ENCODE measurements at places on chromosomes 1 and 21.

DNA sequence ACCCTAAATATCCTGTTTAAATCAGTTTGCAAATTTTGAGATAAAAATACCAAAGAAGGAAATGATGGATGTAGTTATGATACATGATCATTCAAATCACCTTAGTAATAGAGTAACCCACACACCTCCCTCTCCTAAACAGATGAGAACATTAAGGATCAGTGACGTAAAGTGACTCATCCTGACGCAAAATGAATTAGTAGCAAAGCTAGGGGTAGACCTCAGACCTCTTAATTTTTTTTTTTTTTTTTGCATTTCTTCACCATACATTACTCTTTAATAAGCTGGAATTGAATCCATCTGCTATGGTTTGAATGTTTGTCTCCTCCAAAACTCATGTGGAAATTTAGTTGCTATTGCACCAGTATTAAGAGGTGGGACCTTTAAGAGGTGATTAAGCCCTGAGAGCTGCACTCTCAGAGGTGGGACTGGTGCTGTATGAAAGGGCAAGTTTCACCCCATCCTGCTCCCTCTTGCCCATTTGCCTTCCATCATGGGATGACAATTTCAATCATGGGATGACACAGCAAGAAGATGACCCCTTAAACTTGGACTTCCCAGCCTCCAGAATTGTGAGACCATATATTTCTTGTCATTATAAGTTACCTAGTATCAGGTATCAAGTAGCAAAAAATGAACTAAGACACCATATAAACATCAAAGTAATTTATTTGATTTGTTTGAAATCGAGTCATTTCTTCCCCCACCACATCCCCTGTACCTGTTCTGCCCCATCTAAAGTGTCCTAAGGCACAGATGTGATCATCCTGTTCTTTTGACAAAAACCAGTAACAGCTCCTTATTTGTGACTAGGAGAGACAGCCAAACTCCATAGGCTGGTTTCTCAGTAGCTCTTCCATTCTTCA, 114.6 kb upstream of the DUSP10 start:
- DNase-seq = no peak

GRCh38 chr1:96073100-96073499, 648.5 kb upstream of the PTBP2 start:
- no peak for DNase-seq

DNA sequence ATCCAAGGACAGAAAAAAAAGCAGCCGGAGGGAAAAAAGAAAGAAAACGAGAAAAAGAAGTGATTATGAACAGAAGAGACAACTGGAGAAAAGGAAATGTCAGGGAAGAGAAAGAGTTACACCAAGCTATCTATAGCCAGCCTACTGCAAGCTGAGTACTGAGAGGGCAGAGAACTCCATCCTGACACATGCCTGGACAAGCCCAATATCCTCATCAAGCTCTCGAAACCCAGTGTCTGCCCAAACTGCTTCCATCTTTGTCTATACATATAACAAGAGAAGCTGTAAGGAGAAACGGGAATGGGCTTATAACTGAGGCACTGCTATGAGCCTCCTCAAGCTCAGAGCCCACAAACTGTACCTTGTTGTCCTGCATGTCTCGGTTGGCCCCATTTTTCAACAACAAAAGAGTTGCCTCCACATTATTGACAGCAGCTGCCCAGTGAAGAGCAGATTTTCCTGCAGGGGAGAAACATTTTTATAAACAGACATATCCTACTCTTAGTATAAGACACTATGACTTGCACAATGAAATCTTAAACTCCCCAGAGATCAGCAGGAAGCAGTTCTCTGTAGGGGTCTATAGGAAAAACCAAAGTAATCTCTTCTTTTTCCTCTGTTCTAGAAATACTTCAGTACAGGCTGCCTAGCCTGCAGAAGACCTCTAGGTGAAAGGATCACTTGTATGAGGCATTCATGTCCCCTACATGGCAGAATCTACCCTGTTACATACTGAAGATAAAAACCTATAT, 21.2 kb upstream of the ADAM30 start:
- no peak for DNase-seq

- DNase-seq = peak; percentile 16
These were observed 28.2 kb downstream of the SLC30A10 start for GRCh38 chr1:219900201-219900600.

- no peak for DNase-seq
These were observed 10.8 kb upstream of the OSBPL9 start for GRCh38 chr1:51605961-51606723.

DNA sequence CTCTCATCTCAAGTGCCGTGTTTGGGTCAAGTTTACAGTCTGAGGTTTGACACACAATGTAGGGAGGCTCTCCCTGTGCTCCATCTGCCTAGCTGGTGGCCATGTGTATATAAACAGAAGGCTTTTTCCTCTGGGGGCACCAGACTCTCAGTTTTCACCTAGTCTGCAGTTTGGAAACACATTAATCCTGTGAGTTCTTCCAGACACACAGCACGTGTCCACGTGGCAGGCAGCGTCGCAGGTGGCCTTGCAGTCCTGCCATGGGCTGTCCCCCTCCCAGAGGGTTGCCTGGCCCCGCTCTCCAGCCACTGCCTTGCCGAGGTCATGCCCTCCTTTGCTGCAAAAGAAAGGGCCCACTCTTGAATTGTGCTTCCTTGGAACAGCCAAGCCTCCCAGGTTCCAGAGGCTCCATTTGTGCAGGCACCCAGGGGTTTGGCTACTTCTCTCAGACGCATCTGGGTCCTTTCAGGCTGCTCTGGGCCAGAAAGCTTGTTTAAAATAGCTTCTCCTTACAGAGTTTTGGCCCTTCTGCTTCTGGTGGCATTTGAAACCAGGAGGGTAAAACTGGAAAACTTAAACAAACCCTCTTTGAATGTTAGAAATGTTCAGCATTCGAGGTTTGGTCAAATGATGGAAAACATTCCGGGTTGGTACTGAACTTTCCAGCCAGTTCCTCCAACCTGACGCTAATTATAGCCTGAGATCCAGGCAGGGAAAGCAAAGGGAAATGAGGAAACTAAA, 4.4 kb upstream of the RUNX1 start:
- DNase-seq = no peak

GRCh38 chr1:9062846-9063245, 6.6 kb downstream of the SLC2A5 start:
- DNase-seq = no peak

DNA sequence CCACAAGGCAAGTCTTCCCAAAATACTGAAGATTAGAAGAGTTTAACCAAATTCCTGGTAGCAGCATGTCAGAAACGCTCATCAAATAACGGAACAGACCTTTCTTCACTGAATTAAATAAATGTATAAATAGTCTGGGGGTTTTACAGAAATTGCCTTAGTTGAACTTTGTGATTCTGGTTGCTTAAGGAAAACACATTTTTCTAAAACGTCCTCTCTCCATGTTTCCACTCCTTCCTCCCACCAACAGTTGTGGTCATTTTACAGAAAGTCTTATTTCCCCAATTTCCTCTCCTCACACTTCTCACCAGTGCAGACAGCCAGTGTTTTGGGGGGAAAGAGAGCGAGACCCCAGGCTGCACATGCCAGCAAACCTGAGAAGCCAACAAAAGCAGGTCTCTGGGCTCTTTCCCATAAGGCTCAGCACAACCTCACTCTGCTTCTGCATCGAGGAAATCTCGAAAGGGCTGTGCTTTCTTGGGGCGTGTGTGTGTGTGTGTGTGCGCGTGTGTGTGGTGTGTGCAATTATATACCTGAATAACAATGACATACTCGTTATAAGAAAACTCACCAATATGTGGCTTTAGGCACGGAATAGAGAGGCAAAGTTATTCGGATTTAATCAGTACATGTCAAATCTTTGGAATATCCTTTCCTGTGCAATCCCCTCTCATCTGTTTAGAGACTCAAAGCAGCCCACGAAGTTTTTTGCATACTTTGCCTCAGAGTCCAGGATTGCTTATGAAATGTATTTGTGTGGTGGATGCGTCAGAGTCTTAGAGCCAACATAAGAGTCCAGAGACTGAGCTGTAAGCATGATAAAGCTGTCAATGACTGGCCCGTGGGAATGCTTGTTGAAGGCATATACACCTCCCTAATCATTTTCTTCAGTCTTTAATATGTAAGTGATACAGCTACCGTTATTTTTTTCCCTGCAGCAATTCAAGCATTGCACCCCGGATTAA, 2.0 kb downstream of the KCNJ15 start:
- no peak for DNase-seq

- DNase-seq = no peak
These were observed 21.3 kb downstream of the AIDA start for GRCh38 chr1:222691016-222691415.

DNA sequence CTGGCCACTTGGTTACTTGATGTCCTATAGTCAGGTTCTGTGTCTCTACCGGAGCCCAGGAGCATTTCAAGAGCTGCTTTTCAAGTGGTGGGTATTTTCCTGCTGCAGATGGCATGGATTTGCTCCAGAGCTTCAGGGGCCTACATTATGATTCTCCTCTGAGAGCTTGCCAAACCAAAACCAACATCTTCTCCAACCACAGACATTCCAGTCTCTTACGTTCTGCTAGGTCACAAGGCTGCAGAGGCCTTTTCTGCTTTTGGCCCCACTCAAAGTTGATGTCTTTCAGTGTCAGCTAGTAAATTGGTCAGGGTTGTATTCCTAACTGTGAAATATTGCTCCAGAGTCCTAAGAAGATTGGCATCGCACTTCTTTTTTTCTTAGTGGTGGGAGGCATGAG, 14.7 kb upstream of the AQP10 start:
- DNase-seq = no peak

GRCh38 chr1:154495496-154496273, 6.3 kb upstream of the TDRD10 start:
- peak; percentile 64 for DNase-seq

DNA sequence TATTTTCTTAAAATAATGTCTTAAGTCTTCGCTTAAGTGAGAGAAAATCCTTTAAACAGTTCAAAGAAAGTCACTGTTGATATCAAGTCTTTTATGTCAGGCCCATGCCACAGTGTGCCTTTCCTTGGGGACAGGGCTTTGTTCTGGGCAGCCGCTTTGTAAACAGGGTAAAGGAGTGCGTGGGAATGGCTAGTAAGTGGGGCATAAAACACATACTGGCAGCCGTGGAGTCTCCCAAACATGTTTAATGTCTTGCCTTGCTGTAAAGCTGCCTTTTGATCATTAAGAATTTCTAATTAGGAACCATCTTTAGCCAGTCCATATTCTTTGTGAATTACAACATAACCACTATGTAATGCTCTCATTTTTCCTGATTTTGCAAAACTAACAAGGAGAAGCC, 99.7 kb downstream of the PHTF1 start:
- no peak for DNase-seq

- DNase-seq = peak; percentile 35
These were observed 54.1 kb upstream of the MUTYH start for GRCh38 chr1:45394342-45394741.

GRCh38 chr1:171646249-171646560, 6.3 kb downstream of the MYOC start:
- DNase-seq = no peak

GRCh38 chr1:228933753-228934152, 198.5 kb downstream of the RHOU start:
- DNase-seq = no peak

DNA sequence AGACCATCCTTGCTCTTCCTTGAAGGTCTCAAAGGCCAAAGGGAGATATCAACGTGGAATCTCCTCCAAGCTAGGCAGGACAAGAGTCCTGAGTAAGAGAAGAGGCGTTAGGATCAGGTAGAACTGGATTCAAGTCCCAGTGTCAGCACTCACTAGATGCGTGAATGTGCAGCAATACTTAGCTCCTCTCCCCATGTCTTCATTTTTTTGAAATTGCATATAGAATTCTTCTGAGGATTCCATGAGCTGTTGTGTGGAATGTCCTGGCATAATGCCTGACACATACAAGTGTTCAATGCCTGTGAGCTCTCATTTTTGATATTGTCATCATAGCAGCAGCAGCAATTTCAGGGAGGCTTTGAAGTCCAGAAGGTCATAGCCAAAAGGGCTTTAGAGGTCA, 333.2 kb downstream of the KCNH1 start:
- no peak for DNase-seq

DNA sequence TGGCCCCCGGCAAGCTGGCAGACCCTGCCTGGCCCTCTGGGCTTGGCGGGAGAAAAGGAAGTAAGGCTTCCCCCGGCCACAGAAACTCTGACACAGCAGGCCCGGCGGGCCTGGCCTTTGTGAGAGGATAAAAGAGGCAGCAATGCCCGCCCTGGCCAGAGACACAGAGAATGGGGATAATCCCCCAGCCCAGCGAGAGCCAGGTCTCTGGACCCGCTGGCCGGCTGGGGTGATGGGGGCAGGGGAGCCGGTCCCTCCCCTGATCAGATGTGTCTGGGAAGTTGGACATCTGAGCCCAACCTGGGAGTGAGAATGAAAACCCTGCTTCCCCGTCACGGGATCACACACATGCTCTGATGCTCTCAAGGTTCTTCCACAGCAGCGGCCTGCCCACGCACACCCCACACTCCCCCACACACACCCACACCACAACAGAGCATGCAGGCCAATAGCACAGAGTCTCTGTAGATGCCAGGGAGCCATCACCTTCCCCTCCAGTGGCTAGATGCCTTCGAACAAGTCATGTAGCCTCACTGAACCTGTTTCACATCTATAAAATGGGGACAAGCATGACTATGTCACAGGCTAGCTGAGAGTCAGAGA, 4.2 kb downstream of the RSPO1 start:
- DNase-seq = no peak

GRCh38 chr1:113146242-113147072, 73.5 kb downstream of the LRIG2 start:
- DNase-seq = peak; percentile 32

- no peak for DNase-seq
These were observed 47.6 kb upstream of the PPP2R5A start for GRCh38 chr1:212237651-212238050.

GRCh38 chr1:47934243-47934805, 62.9 kb downstream of the TRABD2B start:
- no peak for DNase-seq

DNA sequence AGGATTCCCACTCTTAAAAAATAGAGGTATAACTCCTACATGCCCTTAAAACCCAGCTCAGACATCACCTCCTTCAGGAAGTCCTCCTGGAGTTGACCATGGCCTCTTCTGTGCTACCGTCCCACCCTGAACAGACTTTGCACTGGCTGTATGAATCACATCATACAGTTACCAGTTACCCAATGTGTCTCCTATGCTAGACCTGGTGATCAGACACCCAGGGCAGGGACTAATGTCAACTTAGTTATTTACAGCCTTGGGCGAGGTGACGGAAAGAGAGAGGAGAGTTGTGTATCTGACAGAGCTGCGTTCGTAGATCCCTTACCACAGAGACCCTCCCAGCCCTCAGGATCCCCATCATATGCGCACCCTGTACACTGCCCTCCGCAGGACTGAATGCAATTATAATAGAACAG, 72.7 kb downstream of the SLC66A1 start:
- DNase-seq = no peak

- DNase-seq = no peak
These were observed 9.9 kb downstream of the CFAP410 start for GRCh38 chr21:44329086-44329889.
